Uterine smooth muscle cell (primary cell): ENCODE measurements at places on chromosomes 5 and 9. TPM values are rescaled to one million over a fixed set of nuclear protein-coding genes. Genes with fewer than 3 reads are reported as not detected.

SLC25A2 gene
- 0.50 and 0.66 TPM in 2 replicates for total RNA-seq

DNAH5 gene
- 0.11 and 0.37 TPM in 2 replicates for total RNA-seq

F2RL1 gene
- total RNA-seq = 60.6 and 62.0 TPM in 2 replicates

TAF11L7 gene
- not detected in 2 replicates for total RNA-seq

ADGRV1 gene
- total RNA-seq = 0.25 and 0.33 TPM in 2 replicates

PCDHGA3 gene
- total RNA-seq = 0.22 and 0.87 TPM in 2 replicates

PALM2AKAP2 gene
- 7.7 and 20.4 TPM in 2 replicates for total RNA-seq

HTR1A gene
- not detected in 2 replicates for total RNA-seq

KIF4B gene
- under 0.01 and 0.12 TPM in 2 replicates for total RNA-seq

TRPM6 gene
- under 0.01 TPM in 2 replicates for total RNA-seq

SHISAL2B gene
- 0.25 TPM in 1 of 2 replicates, not detected in the other for total RNA-seq

TRIM14 gene
- total RNA-seq = 7.7 and 12.0 TPM in 2 replicates

TEX48 gene
- total RNA-seq = not detected in 2 replicates

PCDHGB5 gene
- 16.2 and 25.0 TPM in 2 replicates for total RNA-seq

CEL gene
- 0.12 TPM in 1 of 2 replicates, not detected in the other for total RNA-seq

CDH18 gene
- total RNA-seq = 4.3 and 7.0 TPM in 2 replicates

TAF11L6 gene
- not detected in 2 replicates for total RNA-seq

SLC46A2 gene
- total RNA-seq = not detected in 2 replicates

BTNL8 gene
- not detected in 2 replicates for total RNA-seq

DBH gene
- not detected in 2 replicates for total RNA-seq

UNC5A gene
- not detected in 2 replicates for total RNA-seq

ELOVL7 gene
- under 0.01 and 0.11 TPM in 2 replicates for total RNA-seq

MYOT gene
- not detected in 2 replicates for total RNA-seq

FBN2 gene
- total RNA-seq = 95.7 and 101 TPM in 2 replicates

ECM2 gene
- 1.00 and 2.4 TPM in 2 replicates for total RNA-seq

HACD4 gene
- total RNA-seq = 9.1 and 9.9 TPM in 2 replicates

CDO1 gene
- 3.4 and 9.5 TPM in 2 replicates for total RNA-seq

SHC3 gene
- 10.2 and 25.5 TPM in 2 replicates for total RNA-seq

FOXD1 gene
- 3.2 and 3.5 TPM in 2 replicates for total RNA-seq

SPATA31D4 gene
- under 0.01 TPM in 1 of 2 replicates, not detected in the other for total RNA-seq

PCDHA9 gene
- total RNA-seq = 0.11 and 0.12 TPM in 2 replicates

CNTNAP3 gene
- 0.55 and 0.87 TPM in 2 replicates for total RNA-seq

FRMD3 gene
- 0.87 and 1.4 TPM in 2 replicates for total RNA-seq

IRX1 gene
- not detected in 2 replicates for total RNA-seq

DYNC2I2 gene
- 52.7 and 113 TPM in 2 replicates for total RNA-seq

GNPDA1 gene
- total RNA-seq = 80.7 and 98.0 TPM in 2 replicates
